Glutamatergic neuron (in vitro differentiated cells): ENCODE measurements at places on chromosomes 7 and 10. TPM values are rescaled to one million over a fixed set of nuclear protein-coding genes. Genes with fewer than 3 reads are reported as not detected.
A peak's percentile ranks its signal among the peaks of the same experiment; 100 is the strongest.

- no peaks in the 10 kb centered on the region for H3K27me3 ChIP-seq
- no peak for DNase-seq
- H3K4me1 ChIP-seq: no peaks in the 10 kb centered on the region
- no peak overlapping the region for H3K4me3 ChIP-seq
- H3K36me3 ChIP-seq: no peaks in the 10 kb centered on the region
Observed at GRCh38 chr7:105304040-105304895, 84.5 kb downstream of the SRPK2 start.

DNA sequence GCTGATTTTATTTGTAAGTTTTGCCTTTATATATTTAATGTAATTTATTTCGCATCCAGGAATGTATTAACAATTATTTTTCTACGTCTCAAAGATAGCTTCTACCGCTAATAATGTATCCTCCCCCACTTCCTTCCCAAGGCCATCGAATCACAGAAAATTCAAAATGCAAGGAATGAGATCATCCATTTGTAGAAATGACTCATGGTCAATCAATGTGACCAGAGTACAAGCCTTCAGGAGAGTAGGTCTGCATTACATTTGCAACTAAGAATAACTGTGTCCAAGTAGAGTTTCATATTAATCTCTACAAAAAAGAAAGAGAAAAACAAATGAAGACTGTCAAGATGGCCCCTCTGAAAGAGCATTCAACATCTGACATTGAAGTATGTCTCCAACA, 205.9 kb upstream of the PHF14 start:
- H3K27me3 ChIP-seq: no peaks in the 10 kb centered on the region
- no peaks in the 10 kb centered on the region for H3K36me3 ChIP-seq
- no peaks in the 10 kb centered on the region for H3K4me1 ChIP-seq
- H3K4me3 ChIP-seq: no peak overlapping the region
- no peak for DNase-seq

Gene CDC14C
- not detected for total RNA-seq

- no peak overlapping the region for H3K27ac ChIP-seq
- H3K4me3 ChIP-seq: peak overlapping the region; percentile 15
- peaks cover 17% of the 10 kb centered on the region for H3K4me1 ChIP-seq
- H3K27me3 ChIP-seq: no peaks in the 10 kb centered on the region
Observed at GRCh38 chr7:80520199-80520598, 8.3 kb upstream of the GNAT3 start.
